CD4-positive, alpha-beta T cell treated with Interleukin-6 for 4 hours (primary cell): ENCODE measurements at places on chromosomes 1 and 21.

DNA sequence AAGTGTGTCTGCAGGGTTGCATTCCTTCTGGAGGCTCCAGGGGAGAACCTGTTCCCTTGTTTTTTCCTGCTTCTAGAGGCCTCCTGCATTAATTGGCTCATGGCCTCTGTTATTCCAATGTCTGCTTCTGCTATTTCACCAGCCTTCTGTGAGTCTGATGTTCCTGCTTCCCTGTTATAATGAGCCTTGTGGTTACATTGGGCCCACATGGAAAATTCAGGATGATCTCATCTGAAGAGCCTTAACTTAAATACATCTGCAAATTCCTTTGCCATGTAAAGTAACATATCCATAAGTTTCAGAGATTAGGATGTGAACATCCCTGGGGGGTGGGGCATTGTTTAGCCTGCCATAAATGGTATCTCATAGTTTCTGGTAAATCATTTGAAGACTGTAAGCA is 181.1 kb downstream of the RWDD3 start:
- DNase-seq = no peak

- no peak for DNase-seq
Observed at GRCh38 chr1:201032408-201032807, 8.9 kb upstream of the KIF21B start.

GRCh38 chr21:15221799-15222386 is 157.1 kb upstream of the NRIP1 start:
- DNase-seq = no peak

DNA sequence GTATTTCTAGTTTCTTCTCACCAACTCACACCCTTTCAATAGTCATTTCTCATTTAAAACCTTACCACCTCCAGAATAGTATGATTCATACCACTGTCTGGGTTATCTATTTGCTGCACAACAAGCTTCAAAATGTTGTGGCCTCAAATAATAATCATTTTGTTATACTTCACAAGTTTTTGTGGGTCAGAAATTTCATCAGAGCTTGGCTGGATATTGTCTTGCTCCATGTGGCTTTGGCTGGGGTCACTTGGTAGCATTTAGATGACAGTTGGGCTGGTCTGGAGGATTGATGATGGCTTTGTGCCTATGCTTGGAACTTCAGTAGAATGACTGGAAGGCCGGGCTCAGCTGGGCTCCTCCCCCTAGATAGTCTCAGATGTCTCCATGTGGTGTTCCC is 66.0 kb downstream of the TGFB2 start:
- no peak for DNase-seq

DNA sequence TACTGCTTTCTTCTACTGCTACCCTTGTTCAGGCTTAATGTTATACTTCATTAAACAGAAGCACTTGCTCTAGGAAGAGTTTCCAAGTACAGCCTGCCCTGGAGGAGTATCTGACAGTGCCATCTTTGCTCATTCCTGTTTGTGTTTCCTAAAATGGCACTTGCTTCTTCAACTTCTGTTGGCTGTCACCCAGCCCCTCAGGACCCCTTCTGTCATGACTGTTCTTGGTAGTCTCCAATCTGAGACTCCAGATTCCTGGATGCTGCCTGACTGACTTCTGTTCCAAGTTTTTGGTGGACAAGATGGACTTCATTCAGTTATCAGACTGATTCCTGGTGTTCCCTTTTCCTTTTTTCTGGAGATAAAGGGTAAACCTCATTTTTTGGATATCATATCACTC is 104.1 kb downstream of the SLC35F3 start:
- no peak for DNase-seq

DNA sequence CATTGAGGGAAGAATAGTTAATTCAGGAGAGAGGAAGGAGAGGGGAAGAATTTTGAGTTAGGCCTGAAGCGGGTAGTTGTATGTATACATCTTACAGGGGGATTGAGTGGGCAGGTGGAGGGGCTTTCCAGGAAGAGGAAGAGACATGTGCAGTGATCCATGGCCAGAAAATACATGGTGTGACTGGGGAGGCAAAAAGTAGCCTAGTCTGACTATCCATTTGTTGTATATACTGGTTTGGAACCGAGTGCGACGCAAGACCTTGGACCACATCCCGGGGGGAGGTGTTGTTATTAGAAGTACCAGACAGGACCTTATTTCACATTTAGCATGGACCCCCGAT is 158.3 kb downstream of the SDCCAG8 start:
- DNase-seq = no peak
